ENCODE measurements at places on chromosomes 12 and 14.
A peak's percentile ranks its signal among the peaks of the same experiment; 100 is the strongest.

GRCh38 chr12:60240891-60241290, 645.1 kb downstream of the SLC16A7 start:
- no peak for DNase-seq

DNA sequence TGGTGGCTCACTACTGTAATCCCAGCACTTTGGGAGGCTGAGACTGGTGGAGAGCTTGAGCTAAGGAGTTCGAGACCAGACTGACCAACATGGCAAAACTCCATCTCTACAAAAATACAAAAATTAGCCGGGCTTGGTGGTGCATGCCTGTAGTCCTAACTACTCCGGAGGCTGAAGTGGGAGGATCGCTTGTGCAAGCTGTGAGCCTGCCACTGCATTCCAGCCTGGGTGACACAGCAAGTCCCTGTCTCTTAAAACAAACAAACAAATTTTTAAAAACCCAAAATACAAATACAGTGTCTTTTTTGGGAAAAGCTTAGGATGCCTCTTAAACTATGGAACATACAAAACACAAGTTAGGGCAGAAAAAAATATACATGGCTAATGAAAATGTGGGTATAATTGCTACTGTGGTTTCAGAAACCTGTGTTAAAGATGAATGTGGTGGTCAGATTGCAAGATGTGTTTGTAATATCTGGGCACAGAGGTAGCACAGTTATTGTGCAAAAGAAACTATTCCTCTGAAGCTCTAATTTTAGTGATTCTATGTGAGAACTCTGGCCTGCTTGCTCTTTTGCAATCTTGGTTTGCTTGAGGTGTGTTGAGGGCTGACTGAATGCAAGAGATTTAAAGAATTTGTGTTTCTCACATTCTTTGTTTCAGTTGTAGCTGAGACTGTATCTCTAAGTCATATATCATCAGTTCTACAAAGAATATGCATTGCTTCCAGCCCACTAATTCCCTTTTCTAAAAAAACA, 3.9 kb upstream of the HSPA2 start:
- no peak for DNase-seq

DNA sequence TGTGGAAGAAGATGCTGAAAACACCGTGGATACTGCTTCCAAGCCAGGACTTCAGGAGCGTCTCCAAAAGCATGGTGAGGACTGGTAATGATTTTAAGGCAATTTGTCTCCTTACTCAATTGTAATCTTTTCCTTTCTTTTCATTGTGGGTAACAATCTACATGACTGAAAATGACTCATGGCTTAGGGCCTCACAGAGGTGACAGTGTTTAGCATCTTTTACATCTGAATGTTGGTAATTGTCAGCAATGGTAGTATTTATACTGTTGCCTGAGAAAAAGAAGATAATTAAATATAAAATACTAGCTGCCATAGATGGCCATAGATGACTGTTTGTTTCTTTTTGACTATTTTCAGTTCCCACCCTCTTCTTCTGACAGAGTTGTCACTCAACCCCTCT, 31.6 kb downstream of the TULP3 start:
- no peak for DNase-seq

- no peak for DNase-seq
Observed at GRCh38 chr14:98298481-98299244, 973.3 kb downstream of the BCL11B start.

GRCh38 chr14:31960039-31960438, 117.1 kb upstream of the ARHGAP5 start:
- DNase-seq = no peak

- DNase-seq = no peak
Observed at GRCh38 chr14:29518335-29518734, 409.3 kb downstream of the PRKD1 start.

DNA sequence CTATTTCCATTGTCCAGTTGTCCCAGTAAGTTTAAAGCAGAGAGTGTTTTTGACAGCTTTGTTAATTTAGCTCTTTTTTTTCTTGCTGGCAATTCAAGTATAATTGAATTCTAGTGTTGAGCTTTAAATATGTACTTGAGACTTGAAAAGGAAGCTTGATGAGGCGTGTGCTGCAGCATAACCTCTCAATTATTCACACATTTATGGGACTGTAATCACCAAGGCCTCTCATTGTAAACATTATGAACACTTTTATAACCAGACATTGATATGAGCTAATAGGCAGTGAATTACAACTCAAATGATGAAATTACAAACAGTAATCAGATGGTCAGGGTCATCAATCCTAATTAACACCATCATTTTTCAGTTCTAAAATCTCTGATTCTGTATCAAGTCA, 378.0 kb upstream of the DDHD1 start:
- no peak for DNase-seq

DNA sequence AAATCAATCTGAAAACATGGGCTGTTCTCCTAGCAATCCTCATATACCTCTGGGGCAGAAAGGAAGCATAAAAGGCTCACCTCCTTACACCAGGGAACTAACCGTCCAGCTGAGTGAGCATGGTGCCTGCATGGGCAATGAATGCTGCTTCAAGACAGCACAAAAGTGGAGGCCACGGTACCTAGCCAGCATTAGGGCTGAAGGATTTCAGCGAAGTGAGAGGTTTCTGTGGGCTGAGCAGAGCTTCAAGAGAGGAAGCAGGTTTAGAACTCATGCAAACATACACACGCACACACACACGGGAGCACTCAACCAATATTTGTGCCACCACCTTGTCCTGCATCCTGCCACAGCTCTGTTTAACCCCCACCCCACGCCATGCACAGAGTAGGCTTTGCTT, 838.5 kb upstream of the TMEM132C start:
- DNase-seq = no peak

DNA sequence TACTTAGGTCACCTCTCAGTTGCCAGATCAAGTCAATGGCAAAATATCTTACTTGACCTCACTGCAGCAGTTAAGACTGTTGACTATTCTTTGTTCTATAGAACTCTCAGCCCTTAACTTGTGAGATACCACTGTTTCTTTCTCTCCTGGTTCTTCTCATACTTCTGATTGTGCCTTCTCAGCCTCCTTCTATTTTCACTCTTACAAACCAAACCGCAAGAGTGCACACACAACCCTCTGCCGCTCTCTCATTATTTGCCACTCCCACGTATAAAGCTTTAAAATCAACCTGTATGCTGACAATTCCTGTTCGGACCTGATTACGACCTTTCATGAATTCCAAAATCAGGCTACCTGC, 4.5 kb downstream of the E2F7 start:
- no peak for DNase-seq

GRCh38 chr14:30651937-30652336, 29.8 kb downstream of the SCFD1 start:
- DNase-seq = no peak

DNA sequence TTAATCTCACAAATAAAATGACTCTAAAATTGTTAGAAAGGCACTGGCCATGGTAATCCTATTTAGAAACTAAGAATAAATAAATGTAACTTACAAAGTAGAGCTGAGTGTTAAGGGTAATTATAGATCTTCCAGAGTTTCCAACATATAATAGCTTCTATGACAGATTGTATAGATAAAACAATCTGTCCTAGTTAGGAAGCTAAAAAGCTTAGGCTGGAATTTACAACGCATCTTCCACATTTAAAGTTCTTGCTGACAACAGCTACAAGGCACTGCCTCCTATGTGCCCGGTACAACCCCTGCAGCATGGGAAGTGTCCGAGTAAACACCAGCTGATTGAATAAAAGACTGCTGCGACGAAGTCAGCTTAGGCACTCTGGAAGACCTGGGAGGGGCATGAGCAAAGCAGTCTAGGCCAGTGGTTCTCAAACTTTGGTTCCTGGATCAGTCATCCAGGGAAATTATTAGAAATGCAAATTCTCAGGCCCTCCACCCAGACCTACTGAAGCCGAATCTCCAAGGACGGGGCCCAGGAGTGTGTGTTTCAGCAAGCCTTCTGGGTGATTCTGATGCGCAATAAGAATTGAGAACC, 635.6 kb upstream of the TBX3 start:
- DNase-seq = no peak

DNA sequence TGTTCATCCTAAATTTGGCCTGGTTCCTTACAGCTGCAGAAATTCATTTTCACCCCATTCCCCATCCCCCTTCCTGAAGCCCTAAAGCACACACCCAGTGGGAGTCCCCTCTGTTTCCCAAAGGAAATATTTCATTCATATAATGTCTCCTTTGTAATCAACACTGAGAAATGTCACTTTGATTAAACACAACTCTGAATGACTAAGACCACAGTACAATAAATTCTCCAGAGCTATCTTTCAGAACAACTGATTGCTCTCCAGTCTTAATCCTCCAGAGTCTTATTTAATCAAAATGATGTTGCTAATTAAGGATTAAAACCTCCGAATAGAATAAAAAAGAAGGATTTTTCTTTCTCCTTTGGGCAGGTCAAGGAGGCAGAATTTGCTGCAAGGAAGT, 6.4 kb downstream of the SLC15A5 start:
- no peak for DNase-seq

DNA sequence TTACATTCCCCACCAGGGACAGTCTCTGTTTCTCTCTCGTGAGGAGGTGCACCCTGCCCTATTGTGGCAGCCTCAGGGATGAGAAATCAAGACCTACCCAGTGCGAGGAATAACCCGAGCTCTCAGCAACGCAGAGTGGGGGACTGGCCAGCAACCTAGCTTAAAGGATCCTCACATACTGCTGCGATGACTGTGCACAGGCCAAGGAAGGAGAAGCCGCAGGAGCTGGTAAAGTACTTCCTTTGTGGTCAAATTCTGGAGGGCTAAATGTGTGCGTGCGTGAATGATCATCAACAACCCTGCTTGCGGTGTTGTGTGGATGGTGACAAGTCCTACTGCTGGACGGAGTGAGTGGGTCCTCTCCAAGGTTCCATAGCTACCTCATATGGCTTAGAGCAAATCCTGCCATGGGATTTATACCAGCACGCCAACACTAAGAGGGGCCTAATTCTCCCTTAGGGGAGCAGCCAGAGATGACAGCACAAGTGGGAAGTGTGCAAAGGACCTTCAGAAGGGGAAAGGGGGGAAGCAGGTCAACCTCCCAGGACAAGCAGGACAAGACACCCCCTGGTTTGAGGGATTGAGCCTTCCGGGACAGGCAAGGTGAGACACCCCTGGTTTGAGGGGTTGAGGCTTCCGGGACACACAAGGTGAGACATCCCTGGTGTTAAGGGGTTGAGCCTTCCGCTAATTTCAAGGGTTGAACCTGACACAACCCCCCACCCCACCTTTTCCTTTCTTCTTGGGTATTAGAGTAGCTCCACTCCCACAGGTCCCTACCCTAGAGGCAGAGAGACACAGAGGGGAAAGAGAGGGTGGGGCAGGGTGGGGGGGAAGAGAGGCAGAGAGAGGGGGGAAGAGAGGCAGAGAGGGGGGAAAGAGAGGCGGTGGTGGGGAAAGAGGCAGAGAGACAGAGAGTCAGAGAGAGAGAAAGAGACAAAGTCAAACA, 58.8 kb upstream of the AP4S1 start:
- no peak for DNase-seq

DNA sequence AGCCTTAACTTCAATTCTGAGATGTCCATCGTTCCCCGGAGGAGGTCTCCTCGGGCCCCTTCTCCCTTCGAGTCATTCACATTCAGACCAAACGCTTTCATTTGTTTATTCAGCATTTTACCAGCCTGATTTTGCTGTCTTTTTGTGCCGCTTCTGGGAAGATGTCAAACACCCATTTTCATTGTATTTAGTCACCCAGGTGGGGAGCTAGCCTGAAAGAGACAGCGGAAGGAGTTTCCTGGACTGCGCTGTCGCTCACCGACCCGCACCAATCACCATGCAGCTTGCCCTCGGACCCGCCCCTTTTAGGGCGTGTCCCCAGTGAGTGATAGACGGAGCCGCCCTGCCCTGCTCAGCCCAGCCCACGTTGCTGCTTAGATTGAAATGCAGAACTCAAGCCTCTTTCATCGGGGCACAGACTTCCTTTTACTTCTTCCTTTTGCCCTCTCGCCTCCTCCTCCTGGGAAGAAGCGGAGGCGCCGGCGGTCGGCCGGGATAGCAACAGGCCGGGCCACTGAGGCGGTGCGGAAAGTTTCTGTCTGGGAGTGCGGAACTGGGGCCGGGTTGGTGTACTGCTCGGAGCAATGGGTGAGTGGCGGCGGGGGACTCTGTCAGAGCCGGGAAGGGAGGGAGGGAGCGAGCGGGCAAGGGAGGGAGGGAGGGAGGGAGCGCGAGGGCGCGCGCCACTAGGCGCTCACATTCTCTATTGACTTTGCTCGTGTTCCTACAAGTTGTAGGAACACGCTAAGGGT, at the start of gene PAX9:
Gene PAX9, plus strand, starts transcription at position 355 of the 752 bp plus-strand sequence. Its CDS starts 230 bp downstream, at position 585.
- DNase-seq = peak; percentile 95

DNA sequence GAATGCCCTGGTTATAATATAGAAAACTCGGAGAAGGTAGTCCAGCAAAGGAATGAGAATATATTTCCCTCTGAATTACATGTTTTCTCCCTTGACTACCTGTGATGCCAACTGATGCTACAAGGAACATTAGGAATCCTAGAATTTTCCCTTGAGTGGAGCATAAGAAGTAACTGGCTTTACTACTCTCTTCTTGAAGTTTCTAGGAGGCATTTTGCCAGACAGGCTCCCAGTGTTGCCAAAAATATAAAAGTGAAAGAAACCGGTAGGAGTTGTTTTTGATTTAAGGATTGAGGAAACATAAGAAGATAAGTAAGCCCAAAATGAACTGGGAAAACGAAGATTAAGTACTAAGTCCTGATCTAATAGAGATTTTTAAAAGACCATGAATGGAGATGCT, 693.4 kb downstream of the NOVA1 start:
- DNase-seq = no peak

DNA sequence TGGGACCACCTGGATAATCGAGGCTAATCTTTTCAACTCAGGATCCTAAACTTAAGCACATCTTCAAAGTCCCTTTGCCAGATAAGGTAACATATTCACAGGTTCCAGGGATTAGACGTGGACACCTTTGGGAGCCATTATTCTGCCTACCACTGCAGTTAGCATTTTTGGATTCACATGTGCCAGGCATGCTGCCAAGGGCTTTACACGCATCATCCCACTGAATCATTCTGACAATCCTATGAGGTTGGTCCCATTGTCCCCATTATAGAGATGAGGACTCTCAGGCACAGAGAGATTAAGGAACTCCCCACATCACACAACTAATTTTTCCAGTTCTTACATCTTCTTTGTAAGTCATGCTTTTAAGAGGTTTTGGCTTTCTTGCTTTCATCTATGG, 34.5 kb downstream of the RTN1 start:
- no peak for DNase-seq

DNA sequence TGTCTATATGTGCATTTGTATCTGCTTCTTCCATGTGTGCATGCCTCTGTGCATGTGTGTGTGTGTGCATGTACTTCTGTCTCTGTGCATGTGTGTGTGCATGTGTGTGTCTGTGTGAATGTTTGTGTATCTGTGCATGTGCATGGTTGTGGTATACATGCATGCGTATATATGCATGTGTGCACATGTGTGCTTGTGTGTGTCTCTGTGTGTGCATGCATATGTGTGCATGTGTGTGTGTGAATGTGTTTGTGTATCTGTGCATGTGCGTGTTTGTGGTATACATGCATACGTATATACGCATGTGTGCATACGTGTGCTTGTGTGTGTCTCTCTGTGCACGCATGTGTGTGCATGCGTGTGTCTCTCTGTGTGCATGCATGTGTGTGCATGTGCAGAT, 363.2 kb upstream of the SFSWAP start:
- DNase-seq = no peak

GRCh38 chr12:67222302-67222701, 46.9 kb upstream of the CAND1 start:
- peak; percentile 36 for DNase-seq

GRCh38 chr12:121810833-121811433, 7.1 kb downstream of the SETD1B start:
- DNase-seq = no peak

- DNase-seq = no peak
Observed at GRCh38 chr14:64654901-64655300, 49.3 kb upstream of the PLEKHG3 start.

Measured in Calu3 (cell line).